CD8-positive, alpha-beta memory T cell (primary cell): ENCODE measurements at places on chromosomes 13 and 19.

DNA sequence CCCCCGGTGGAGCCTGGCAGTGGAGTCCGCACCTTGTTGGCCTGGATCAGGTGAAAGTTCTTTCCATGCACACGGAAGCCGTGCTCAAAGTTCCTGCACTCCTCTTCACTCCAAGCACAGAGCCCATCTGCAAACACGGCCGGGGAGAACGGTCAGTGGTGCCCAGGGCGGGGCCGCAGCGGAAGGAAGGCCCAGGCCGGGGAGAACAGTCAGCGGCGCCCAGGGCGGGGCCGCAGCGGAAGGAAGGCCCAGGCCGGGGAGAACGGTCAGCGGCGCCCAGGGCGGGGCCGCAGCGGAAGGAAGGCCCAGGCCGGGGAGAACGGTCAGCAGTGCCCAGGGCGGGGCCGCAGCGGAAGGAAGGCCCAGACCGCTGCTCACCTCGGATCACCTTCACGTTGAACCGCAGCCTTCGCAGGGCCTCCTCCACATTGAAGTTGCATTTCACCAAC lies 20.6 kb upstream of the PLPP2 start:
- no peak for DNase-seq

- DNase-seq, result peak; percentile 50
These were observed 69.7 kb upstream of the C1QTNF9B start for GRCh38 chr13:23966691-23967615.

- no peak for DNase-seq
These were observed 34.3 kb downstream of the COL4A1 start for GRCh38 chr13:110272651-110273050.

DNA sequence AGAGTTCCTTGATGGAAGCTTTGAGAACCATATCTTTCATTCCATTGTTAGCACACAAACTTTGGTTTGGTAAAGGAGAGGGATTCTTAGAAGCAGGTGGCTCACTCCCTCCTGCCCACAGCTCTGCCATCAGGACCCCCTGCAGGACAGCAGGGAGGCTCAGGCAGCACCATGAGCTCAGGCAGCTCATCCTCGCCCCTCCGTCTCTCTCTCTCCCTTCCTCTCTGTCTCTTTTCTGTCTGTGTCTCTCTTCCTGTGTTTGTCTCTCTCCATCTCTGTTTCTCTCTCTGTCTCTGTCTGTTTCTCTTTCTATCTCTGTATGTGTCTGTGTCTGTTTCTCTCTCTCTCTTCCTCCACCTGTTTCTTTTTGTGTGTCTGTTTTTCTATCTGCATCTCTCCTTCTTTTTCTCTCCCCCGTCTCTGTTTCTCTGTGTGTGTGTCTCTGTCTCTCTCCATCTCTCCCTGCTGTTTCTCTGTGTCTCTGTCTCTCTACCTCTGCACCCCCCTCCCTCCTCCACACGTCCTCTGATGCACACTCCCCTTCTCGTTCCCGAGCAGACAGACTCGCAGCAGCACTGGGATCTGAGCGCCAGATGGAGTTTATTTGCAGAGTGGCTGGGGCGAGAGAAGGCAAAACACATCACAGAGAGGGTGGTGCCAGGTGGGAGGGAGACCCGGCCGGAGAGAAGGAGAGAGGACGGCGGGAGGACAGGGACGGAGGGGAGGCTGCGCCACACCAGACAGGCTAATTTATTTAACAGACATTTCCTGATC lies 8.7 kb downstream of the SBK2 start:
- no peak for DNase-seq

- DNase-seq, result no peak
These were observed 209.9 kb downstream of the TEX29 start for GRCh38 chr13:111530137-111530870.

DNA sequence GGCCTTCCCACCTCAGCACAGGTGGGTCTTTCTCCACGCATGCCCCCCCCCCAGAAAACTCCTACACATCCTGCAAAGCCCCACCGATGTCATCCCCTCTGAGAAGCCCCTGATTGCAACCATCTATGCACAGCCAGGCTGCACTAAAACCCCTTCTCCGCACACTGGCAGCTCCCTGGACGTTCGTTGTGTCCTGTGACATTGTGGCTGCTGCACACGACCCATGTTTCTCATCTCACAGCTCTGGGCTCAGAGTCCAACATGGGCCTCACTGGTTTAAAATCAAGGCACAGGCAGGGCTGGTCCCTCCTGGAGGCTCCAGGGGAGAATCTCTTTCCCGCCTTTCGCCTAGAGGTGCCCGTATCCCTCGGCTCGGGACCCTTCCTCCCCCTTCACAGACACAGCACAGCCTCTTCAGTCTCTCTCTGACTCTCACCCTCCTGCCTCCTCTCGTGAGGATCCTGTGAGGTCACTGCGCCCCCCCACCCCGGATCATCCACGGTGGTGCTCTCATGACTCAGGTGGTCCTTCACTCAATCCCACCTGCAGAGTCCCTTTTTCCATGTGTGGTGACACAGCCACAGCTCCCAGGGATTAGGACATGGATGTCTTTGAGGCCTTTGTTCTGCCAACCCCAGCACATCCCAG lies 71.2 kb downstream of the GADD45B start:
- DNase-seq, result no peak

- no peak for DNase-seq
These were observed 34.3 kb upstream of the SHKBP1 start for GRCh38 chr19:40542202-40542859.

DNA sequence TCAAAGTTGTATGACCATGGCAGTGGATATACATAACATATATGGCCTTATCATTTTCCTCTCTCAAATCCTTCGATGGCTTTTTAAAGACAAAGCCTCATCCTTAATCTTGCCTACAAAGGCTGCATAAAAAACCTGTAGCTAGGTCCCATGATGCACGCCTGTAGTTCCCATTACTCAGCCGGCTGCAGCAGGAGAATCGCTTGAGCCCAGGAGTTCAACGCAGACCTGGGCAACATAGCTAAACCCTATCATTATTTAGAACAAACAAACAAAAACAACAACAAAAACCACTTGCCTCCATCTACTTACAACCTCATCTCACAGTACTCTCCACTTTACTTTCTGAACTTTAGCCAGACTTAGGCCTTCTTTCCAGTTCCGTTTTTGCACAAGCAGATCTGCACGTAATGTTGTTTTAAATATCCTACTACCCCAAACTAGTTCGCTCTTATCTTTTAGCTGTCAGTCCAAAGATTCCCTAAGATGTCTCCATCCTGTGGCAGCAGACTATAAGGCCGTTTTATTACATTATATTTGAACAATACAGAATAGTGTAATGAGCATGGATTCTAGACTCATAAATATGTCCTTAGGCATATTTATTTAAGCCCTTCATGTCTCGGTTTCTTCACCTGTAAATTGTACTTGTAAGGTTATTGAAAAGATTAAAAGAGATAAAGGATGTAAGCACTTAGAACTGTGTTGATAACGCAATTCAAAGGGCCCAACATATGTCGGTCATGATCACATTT lies 969 bp upstream of the POMP start:
- DNase-seq, result no peak

GRCh38 chr19:27860309-27860934 lies 1352.5 kb downstream of the UQCRFS1 start:
- DNase-seq, result no peak

- DNase-seq, result no peak
These were observed 317.0 kb downstream of the ENOX1 start for GRCh38 chr13:43469791-43470190.

GRCh38 chr19:53868091-53868891 lies 608 bp downstream of the MYADM start:
- peak; percentile 52 for DNase-seq

GRCh38 chr13:36920616-36921185 lies 663 bp upstream of the SMAD9 start:
- DNase-seq, result no peak

GRCh38 chr13:26873386-26873698 lies 112.8 kb upstream of the GPR12 start:
- DNase-seq, result no peak

- no peak for DNase-seq
These were observed 17.6 kb downstream of the WDFY2 start for GRCh38 chr13:51601601-51602565.

- no peak for DNase-seq
These were observed 9.4 kb downstream of the ZNF546 start for GRCh38 chr19:40006273-40006691.

DNA sequence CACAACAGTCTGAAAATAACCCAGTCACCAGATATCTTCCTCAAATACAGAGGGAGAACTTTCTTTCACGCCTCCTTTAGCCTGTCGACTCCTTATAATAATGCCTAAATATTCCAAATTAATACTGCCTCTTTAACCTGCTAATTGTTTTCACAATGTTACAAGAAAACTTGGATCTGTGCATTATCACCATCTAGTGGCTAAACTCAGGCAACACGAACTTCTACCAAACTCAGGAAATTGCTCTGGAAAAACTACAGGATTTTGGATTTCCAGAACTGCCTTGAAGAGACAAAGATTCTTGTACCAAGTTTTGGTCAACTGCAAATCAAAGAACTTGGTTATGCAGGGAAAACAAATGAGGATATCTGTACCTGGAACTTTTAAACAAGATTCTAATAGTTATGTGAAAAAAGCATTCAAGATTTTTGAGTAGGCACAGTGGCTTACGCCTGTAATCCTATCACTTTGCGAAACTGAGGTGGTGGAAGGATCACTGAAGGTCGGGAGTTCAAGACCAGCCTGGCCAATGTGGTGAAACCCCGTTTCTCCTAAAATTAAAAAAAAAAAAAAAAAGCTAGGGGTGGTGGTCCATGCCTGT lies 10.8 kb downstream of the CLN5 start:
- no peak for DNase-seq

DNA sequence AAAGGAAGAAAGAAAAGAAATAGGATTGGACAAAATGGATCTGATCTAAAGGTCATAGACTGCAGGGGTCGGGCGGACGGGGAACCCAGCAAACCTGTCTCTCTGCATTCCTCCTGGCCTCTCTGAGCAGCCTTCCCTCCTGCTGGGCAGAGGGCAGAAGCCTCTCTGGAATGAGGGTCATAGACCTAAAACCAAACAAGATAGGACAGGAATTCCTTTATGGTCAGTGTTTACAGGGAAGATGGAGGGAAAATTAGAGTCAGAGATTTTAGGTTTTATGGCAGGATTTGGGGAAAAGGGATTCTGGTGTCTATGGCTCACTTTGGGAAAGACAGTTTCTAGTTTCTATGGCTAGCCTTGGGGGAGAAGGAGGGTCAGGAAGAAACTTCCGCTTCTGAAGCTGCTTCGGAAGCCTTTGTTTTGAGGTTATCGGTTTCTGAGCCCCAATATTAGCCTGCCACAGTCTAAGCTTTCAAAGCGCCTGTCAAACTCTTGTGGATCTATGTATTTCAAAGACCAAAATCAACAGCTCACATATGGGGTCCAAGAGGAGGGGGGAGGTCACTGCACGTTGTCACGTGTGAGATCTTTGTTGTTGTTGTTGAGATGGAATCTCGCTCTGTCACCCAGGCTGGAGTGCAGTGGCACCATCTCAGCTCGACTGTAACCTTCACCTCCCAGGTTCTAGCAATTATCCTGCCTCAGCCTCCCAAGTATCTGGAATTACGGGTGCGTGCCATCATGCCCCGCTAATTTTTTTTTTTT lies 18.9 kb upstream of the DPRX start:
- DNase-seq, result no peak

- no peak for DNase-seq
These were observed at the start of gene SULT2A1 for GRCh38 chr19:47886010-47886559. SULT2A1 (minus strand) TSS chr19:47886315; CDS start chr19:47886257, 58 bp downstream.

- DNase-seq, result no peak
These were observed 9.9 kb upstream of the ATG4D start for GRCh38 chr19:10533646-10534386.

DNA sequence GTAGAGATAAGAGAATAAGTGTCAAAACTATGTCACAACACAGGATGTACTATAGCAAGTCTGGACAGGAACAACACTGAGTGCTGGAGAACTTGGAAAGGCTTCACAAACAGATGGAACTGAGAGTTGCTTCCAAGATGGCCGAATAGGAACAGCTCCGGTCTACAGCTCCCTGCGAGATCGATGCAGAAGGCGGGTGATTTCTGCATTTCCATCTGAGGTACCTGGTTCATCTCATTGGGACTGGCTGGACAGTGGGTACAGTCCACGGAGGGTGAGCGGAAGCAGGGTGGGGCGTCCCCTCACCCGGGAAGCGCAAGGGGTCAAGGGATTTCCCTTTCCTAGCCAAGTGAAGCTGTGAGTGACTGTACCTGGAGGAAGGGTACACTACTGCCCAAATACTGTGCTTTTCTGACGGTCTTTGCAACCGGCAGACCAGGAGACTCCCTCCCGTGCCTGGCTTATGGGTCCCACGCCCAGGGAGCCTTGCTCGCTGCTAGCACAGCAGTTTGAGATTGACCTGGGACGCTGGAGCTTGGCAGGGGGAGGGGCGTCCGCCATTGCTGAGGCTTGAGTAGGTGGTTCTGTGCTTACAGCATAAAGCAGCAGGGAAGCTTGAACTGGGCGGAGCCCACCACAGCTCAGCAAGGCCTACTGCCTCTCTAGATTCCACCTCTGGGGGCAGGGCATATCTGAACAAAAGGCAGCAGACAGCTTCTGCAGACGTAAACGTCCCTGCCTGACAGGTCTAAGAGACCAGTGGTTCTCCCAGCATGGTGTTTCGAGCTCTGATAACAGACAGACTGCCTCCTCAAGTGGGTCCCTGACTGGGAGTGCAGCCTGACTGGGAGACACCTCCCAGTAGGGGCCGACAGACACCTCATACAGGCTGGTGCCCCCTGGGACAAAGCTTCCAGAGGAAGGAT lies 46.0 kb downstream of the USP12 start:
- no peak for DNase-seq

- DNase-seq, result no peak
These were observed 12.6 kb upstream of the CSNK1A1L start for GRCh38 chr13:37118016-37118415.

- no peak for DNase-seq
These were observed 13.7 kb downstream of the WBP4 start for GRCh38 chr13:41075034-41075433.

- no peak for DNase-seq
These were observed 108.4 kb downstream of the KLF5 start for GRCh38 chr13:73167028-73167820.

DNA sequence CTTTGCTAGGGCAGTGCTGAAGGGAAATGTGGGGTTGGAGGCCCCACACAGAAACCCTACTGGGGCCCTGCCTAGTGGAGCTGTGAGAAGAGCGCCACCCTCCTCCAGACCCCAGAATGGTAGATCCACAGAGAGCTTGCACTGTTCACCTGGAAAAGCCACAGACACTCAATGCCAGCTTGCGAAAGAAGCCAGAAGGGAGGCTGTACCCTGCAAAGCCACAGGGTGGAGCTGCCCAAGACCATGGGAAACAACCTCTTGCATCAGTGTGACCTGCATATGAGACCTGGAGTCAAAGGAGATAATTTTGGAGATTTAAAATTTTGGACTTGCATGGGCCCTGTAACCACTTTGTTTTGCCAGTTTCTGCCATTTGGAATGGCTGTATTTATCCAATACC lies 615.4 kb upstream of the MIR17HG start:
- no peak for DNase-seq

GRCh38 chr13:40615619-40616018 lies 50.8 kb downstream of the FOXO1 start:
- no peak for DNase-seq
